ENCODE measurements at places on chromosomes 3 and 15. TPM values are rescaled to one million over a fixed set of nuclear protein-coding genes. Genes with fewer than 3 reads are reported as not detected.

DNA sequence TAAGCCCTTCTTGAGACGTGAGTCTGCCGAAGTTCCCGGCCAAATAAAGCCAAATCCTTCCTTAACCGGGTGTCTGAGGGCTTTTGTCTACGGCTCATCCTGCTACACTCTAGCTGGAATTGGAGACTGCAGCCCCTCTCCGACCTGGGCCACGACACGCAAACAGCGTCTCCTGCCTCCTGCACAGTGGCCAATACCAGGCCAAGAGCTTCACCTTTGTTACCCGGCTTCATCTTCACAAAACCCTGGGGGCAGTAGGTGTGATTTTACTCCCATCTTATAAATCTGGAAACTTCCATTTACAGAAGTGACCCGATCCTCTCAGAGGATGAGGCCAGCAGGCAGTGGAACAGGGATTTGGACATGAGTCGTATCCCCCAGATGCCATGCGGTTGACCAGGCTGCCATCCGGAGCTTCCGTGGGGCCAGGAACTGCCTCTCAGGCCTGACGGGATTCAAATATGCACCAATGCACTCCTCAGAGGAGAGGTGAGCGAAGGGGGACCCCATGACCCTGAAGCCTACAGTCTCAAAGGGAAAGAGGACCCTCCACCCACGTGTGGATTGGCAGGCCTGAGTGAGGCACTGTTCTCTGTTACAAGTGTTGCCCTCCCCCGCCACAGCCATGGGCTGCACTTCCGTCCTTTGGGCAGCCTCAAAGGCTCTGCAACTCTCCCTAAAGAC, 53.2 kb upstream of the KLF13 start:
- DNase-seq: no peak

- DNase-seq: peak; percentile 5
Observed at GRCh38 chr3:121835465-121835801, 424 bp downstream of the EAF2 start.

DNA sequence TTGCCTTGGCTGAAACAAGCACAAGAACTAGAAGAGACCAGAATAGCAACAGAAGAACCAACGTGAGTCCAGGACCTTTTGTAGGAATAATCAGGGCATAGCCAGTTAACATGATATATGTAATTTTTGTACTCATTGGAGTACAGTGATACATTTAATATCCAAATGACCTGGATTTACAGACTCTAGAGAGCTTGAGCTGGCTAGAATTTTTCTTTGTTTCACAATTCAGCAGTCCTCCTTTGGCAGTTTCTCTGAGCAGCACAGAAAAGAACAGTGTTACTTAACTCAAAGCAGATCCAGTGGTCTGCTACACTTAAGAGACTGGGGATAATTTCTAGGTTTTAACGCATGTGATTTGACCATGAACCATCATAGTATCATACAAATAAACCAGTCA, 245.7 kb downstream of the ADAMTSL3 start:
- no peak for DNase-seq

CPLX3 gene
- not detected for total RNA-seq

TRPM1 gene
- not detected for total RNA-seq

GRCh38 chr3:123791898-123792297, 92.2 kb downstream of the MYLK start:
- no peak for DNase-seq

ST8SIA2 gene
- not detected for total RNA-seq

NPAP1 gene
- total RNA-seq: not detected

RNF168 gene
- 31.8 TPM for total RNA-seq

DNA sequence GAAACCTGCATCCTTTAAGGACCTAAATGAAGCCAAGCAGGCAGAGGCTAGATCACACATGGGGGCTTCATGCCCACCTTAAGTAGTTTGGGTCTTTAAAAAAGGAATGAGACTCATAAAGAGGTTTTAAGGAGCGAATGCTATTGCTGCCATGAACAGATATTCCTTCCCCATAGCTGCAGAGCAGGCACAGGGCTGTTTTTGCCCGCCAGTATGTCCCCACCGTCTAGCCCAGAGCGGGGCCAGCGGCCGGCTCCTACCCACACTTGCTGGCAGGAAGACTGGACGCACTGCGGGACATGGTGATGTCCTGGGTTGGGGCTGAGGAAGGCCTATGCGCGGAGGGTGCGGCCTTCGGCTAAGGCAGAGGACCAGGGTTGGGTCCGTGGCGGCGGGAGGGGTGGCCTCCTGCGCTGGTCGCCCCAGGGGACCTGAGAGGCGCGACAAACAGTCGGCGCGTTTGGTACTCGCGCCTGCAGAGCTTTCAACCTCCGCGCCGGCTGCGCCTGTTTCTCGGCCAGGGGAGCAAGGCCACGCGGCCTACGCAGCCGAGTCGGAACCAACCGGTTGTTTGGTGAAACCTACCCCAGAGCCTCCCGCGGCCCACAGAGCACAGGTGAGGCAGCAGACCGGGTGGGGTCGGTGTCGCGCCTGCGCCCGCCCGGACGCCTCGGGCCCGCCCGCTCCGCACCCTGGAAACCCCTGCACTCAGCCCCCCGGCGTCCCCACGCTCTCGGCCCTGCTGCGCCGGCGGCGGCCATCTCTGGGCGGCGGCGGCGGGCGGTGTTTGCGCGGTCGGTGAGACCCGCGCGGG, at the start of gene FAIM:
Gene FAIM (plus strand): TSS at position 450 of the 814 bp plus-strand sequence. CDS start 10,956 bp downstream, outside the sequence.
- DNase-seq: peak; percentile 48

- DNase-seq: peak; percentile 64
Observed at GRCh38 chr3:13040361-13041074, 32.7 kb downstream of the IQSEC1 start.
